ENCODE measurements at places on chromosomes 2 and 18.

DNA sequence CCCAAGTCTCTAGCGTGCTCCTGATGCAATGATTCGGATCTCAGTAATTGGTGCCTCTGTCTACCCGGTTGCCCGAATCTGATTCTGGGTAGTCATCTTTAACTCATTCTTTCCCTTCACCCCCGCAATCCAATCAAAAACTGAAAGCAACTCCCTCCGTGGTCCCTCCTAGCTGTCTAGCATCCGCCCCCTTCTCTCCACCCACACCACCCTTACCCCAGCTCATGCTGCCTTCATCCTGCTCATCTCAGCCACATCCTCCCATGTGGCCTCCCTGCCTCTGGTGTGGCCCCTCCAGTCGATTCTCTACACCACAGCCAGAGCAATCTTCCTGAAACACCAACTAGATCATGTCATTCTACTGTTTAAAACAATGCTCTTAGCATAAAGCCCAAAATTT lies 62.3 kb downstream of the TTC32 start:
- DNase-seq: no peak

DNA sequence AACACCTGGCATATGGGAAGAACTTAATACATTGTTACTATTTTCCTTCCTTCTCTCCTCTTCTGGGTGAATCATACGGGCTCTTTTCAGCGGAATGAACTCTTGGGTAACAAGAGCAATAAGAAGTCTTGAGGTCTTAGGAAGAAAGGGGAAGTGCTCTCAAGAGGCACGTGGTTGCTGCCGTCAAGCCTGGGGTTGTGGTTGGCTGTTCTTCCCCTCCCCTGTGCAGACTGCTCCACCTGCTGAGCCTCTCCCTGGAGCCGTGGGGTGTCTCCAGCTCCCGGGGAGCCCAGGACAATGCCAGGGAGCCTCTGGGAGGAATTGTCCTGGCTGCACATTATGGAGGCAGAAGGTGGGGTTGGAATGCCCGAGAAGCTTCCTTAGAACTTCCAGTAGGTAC lies 19.4 kb downstream of the TOGARAM2 start:
- DNase-seq: no peak

- no peak for DNase-seq
These were observed 680.5 kb downstream of the ZEB2 start for GRCh38 chr2:143839456-143839855.

GRCh38 chr2:200264631-200265030 lies 41.9 kb upstream of the SPATS2L start:
- no peak for DNase-seq

- no peak for DNase-seq
These were observed 96.6 kb downstream of the BIRC6 start for GRCh38 chr2:32453242-32454062.

GRCh38 chr18:28485918-28486317 lies 309.0 kb upstream of the CDH2 start:
- DNase-seq: no peak

- no peak for DNase-seq
These were observed 242.9 kb upstream of the TMEFF2 start for GRCh38 chr2:192437653-192438052.
